Activated CD4-positive, alpha-beta T cell treated with anti-CD3 and anti-CD28 coated beads, Interleukin-2, amount 10 ng/mL, durations not matched to agents 24 days and 14 days (primary cell): ENCODE measurements at places on chromosomes 12 and 14. TPM values are rescaled to one million over a fixed set of nuclear protein-coding genes. Genes with fewer than 3 reads are reported as not detected.
A peak's percentile ranks its signal among the peaks of the same experiment; 100 is the strongest.

BDKRB2 gene
- total RNA-seq, result not detected in 2 replicates

GRCh38 chr14:45254771-45255170, 1.8 kb upstream of the MIS18BP1 start:
- no peak overlapping the region for H3K27ac ChIP-seq
- no peak for DNase-seq
- peaks cover 11% of the 10 kb centered on the region for H3K36me3 ChIP-seq
- no peak overlapping the region for H3K4me3 ChIP-seq
- H3K27me3 ChIP-seq, result peaks cover 2% of the 10 kb centered on the region
- peaks cover 21% of the 10 kb centered on the region for H3K4me1 ChIP-seq

DNA sequence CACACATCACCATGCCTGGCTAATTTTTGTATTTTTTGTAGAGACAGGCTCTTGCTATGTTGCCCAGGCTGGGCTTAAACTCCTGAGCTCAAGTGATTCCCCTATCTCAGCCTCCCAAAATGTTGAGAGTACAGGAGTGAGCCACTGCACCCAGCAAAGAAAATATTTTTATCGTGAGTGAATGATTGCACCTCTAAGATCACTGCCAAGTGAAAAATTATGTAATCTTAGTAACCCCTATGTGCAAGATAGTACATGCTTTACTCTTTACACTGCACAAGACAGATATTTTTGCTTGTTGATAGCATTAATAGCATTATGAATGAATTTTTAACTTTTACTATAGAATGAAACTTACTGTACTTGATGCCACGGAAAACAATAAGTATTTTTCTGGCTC, 3.4 kb upstream of the MRPS35 start:
- no peak overlapping the region for H3K27ac ChIP-seq
- H3K4me3 ChIP-seq, result no peak overlapping the region
- peaks cover 8% of the 10 kb centered on the region for H3K36me3 ChIP-seq

GRCh38 chr14:99576304-99576703, 27.7 kb downstream of the CCDC85C start:
- H3K4me1 ChIP-seq, result no peaks in the 10 kb centered on the region
- no peaks in the 10 kb centered on the region for H3K36me3 ChIP-seq
- no peak overlapping the region for H3K4me3 ChIP-seq
- DNase-seq, result no peak
- no peaks in the 10 kb centered on the region for H3K27me3 ChIP-seq
- no peak overlapping the region for H3K27ac ChIP-seq

DNA sequence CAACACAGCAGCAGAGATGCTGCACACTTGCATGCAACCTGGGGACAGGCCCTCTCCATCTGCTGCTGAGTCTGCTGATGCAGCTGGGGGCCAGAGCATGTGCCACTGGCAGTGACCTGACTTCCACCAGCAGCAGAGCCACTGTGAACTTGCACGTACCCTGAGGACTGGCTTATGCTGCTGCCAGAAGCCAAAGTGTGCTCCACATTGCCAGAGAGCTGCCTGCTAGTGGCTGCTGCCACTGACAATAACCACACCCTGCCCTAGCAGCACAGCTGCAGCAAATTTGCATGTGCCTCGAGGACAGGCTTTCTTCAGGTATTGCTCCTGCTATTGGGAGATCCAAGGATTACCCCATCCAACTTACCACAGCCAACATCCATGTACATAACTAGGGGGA, 4.5 kb upstream of the PRR4 start:
- peak; percentile 40 for DNase-seq
- H3K36me3 ChIP-seq, result peaks cover 37% of the 10 kb centered on the region
- no peak overlapping the region for H3K27ac ChIP-seq
- H3K27me3 ChIP-seq, result no peaks in the 10 kb centered on the region

- DNase-seq, result peak; percentile 63
- peaks cover 35% of the 10 kb centered on the region for H3K4me1 ChIP-seq
- no peaks in the 10 kb centered on the region for H3K27me3 ChIP-seq
- peak overlapping the region; percentile 71 for H3K4me3 ChIP-seq
- peak overlapping the region; percentile 46 for H3K27ac ChIP-seq
- H3K36me3 ChIP-seq, result peaks cover 2% of the 10 kb centered on the region
Measured at GRCh38 chr12:24795699-24796347, 153.1 kb downstream of the BCAT1 start.

GUCY2C gene
- total RNA-seq, result not detected in 2 replicates

P2RX2 gene
- total RNA-seq, result not detected in 2 replicates

OTX2 gene
- total RNA-seq, result not detected in 2 replicates

GRCh38 chr14:23538050-23538718, 13.4 kb downstream of the ZFHX2 start:
- peaks cover 6% of the 10 kb centered on the region for H3K4me1 ChIP-seq
- no peak overlapping the region for H3K4me3 ChIP-seq
- H3K27me3 ChIP-seq, result no peaks in the 10 kb centered on the region

KRT80 gene
- total RNA-seq, result not detected in 2 replicates

THAP2 gene
- 5.7 and 6.9 TPM in 2 replicates for total RNA-seq
